ENCODE measurements at places on chromosomes 3 and 15.

- no peak for DNase-seq
These were observed 243.6 kb upstream of the SLITRK3 start for GRCh38 chr3:165439765-165440164.

DNA sequence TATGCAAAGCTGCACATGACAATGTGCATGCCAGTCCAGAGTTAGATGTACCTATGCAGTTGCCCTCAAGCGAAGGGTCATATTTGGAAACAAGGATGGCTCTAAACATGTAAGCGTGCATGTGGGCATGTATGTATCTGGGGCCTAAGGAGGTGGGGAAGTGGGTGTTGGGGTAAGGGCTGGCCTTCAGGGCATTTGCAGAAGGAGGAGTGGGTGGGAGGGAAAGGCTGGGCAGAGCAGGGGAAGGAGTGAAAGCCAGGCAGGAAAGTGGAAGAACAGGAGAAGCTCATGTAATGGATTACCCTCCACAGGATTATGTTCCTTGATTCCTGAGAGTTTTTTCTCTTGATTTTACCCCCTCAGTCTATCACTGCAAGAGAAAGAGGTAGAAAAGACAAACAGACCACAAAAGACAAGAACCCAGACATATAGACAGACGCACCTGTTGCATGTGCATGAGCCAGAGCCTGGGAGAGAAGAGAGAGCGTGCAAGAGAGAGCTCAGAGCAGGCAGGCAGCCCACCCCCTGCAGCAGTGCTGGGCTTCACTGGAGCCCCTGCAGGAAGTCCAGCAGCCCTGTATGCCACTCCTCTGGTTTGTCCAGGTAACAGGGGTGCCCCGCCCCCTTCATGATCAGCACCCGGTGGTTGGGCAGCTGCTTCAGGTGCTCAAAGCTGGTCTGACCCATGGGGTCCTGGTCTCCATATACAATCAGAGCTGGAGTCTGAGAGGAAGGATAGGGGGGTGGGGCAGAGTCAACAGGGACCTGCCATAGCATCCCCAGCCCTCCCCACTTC is 1.8 kb upstream of the PCBP4 start:
- DNase-seq = no peak

- no peak for DNase-seq
These were observed 205.0 kb downstream of the ADAMTSL3 start for GRCh38 chr15:83858820-83859505.

DNA sequence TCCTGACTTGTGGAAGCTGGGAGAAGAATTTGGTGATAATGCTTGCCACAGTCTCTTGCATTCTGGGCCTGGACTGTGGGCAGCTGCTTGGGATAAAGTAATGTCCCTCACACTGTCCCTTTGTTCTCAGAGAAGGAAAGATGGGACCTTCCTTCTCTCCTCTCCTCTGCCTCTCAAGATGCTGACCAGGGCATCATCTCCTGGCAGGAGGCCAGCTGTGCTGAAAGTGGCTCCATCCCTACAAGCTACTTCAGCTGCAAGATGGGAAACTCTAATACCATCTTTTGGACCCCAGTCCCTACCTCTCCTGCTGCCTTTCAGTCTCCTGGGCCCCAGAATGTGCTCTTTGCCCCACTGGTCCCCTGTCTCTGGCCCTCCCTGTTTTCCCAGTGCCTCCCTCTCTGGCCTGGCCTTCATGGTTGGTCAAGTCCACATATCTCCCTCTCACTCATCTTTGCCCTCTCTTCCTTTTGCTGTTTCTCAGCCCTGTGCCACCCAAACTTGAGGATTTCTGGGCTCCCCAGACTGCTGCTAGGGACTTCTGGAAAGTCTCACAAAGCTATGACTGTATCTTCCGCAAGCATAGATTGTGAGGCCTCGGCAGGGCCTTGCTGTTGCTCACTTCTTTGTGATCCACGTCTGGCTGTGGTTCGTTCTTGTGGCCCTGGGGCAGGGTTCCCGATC is 7.1 kb upstream of the SLC6A20 start:
- no peak for DNase-seq

- DNase-seq = no peak
These were observed 25.4 kb downstream of the EHD4 start for GRCh38 chr15:41946970-41947369.

GRCh38 chr15:30922480-30923311 is 19.0 kb downstream of the FAN1 start:
- no peak for DNase-seq

GRCh38 chr3:134375582-134376384 is 1.5 kb upstream of the AMOTL2 start:
- DNase-seq = no peak

DNA sequence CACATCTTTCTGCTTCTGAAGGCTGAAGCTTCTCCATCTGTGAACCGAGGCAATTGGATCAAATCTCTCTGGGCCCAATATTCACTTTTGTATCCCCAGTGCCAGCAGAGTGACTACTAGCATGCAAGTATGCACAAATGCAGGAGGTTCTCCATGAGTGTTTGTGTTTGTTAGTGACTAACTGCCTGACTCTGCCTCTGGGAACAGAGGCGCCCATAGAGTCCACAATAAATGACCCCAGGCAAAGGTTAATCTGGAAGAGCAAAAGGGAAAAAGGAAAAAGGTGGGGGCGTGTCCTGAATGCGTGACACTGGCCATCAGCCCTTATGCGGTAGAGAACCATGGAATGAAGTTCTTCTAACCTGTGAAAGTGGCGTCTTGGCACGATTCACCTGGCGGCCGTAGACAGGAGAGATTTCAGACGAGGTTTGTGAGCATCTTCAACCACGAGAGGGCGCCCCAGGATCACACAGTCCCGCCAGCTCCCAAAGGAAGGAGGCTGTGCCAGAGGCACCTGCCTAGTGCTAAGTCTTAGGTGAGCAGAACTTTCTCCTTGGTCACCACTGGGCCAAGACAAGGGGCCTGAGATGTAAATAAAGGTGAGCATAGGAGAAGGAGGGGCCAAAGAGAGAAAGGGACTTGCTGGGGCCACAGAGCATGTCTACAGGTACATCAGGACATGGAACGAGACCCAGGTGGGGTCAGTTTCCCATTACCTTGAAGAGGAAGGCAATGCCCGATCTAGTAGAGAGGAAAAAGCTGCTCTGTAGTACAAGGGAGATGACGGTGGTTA is 44.2 kb downstream of the RBPMS2 start:
- DNase-seq = peak; percentile 89

DNA sequence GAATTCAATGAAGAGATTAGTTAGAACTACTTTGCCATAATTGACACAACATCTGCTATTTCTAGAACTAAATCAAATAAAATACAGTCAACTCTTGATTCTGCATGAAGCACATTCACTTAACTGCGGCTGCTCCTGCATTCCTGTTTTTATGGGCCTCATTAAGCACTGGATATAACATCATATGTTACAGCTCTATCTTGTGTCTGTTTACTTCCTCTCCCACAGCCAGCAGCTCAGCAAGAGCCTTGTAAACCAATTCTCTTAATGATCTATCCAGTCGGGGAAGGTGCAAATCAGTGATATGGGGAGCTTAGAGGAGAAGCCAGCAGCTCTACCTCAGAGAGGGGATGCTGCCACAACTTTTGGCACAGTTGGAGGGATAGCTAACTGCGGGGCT is 329.2 kb downstream of the ARRDC4 start:
- DNase-seq = no peak

GRCh38 chr3:160538895-160539294 is 26.5 kb downstream of the KPNA4 start:
- DNase-seq = no peak

- DNase-seq = no peak
These were observed 9.4 kb upstream of the STRIT1 start for GRCh38 chr3:155302891-155303290.

- peak; percentile 68 for DNase-seq
These were observed 16.2 kb downstream of the RFT1 start for GRCh38 chr3:53114011-53114400.

GRCh38 chr3:37243820-37244748 is 69.7 kb upstream of the LRRFIP2 start:
- peak; percentile 22 for DNase-seq

DNA sequence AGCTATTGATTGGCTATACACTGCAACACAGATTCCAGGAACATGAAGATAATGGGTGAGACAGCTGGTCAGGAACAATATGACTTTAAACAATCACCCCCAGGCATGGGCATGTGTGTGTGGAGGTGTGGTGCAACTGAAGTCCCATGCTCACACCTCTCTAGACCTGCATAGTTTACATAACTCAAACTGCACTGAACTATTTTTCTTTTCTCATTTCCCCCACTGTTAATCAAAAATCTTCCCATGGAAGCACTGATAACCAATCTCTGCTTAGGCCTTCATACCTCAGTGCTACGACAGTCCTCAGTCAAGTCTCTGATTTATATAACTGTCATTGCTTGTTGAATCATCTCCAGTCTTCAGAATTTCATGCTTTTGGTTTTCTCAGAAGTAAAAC is 600.2 kb downstream of the NTRK3 start:
- DNase-seq = no peak

DNA sequence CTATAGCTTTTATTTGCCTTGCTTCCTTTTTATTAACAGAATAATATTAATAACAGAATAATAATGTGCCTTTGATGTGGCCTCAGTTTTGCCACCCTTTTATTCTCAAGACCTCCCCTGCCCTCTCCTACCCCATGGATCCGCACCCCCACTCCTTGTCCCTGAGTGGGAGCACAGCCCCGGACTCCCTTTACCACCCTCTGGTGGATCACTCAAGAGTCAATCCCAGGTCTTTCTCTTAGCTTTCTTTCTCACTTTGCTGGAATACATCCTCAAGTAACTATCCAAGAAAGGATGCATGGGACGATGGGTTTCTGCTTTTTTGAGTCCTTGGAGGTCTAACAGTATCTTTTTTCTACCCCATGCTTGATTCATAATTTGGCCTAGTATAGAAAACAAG is 63.4 kb downstream of the KLF13 start:
- DNase-seq = no peak

DNA sequence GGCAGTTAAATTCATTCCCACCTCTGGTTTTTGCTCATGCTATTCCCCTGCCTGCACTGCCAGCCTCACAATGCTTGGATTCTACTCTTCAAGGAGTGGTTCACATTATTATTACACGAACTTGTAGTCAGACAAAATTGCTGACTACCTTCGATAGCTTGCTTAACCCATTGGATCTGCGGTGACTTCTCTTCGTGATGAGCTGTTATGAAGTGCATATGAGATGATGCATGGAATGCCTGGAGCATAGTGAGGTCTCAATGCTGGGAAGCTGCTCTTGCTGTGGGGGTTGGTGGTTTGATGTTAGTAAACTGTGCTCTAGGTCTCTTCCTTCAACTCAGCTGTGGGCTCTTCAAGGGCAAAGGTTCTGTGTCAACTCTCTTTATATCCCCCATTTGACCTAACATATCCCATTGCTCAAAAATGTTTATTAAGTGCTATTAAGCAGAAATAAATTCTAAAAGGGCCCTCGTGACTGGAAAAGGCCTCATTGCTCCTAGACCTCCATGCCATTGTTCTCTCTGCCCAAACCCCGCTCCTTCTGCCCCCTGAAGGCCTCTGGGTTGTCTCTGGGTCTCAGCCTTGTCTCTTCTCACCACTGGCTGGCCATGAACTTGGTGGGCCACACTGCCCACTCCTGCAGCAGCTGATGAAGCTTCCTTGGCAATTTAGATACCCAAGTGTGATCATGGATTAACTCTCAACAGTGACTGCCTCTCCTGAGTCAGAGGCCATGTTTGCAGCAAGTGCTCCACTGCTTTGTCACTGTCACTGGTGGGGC is 4.5 kb upstream of the SLCO2A1 start:
- DNase-seq = no peak

DNA sequence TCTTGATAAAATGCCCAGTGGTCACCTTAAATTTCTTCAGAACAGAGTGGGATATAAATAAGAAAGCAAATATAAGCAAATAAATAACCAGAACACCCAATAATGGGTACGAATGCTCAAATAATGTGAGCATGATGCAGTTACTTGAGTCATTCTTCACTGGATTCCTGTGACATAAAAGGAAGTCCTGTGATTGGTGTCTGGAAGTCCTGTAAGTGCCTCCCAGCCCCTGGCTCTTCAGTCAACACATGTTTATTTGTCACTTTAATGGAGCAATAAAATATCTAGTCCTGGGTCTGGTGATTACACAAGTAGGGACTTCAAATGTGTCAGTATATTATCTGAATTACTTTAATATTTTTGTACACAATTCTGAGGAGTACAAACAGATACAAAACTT is 30.4 kb downstream of the TMEM212 start:
- DNase-seq = no peak

- DNase-seq = no peak
These were observed 24.2 kb downstream of the TLNRD1 start for GRCh38 chr15:81024936-81025335.

GRCh38 chr3:146065573-146066006 is 95.4 kb downstream of the PLOD2 start:
- no peak for DNase-seq

GRCh38 chr3:60574046-60574769 is 677.0 kb downstream of the FHIT start:
- DNase-seq = no peak

GRCh38 chr3:174089592-174089991 is 692.0 kb downstream of the NLGN1 start:
- no peak for DNase-seq

- DNase-seq = peak; percentile 54
These were observed at the start of gene DLEC1 for GRCh38 chr3:38039101-38039898. Gene DLEC1 (plus strand): TSS chr3:38039208. CDS start chr3:38039226, 18 bp downstream.

- no peak for DNase-seq
These were observed 10.7 kb upstream of the DNAJC13 start for GRCh38 chr3:132406587-132406986.

- DNase-seq = no peak
These were observed 3.3 kb upstream of the GMNC start for GRCh38 chr3:190865828-190866227.

DNA sequence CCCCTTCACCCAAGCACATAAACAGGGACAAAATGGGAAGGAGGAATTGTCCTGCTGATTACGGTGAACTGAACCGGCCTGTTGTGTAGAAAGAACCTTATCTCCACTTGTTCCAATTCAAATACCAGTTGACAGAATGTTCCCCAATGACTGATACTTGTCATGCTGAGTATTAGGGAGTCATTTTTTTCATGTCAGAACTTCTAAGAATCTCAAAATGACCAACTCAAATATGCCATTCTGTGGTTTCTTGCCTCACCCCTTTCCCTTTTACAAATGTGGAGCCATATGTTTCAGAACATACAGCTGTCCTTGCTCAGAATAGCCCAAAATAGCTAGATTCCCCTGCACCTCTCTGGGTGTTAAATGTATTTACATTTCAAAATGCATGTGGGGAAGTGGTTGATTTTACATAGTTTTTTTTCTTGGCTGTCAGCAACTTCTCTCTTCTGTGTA is 405.9 kb upstream of the TBL1XR1 start:
- DNase-seq = no peak

- no peak for DNase-seq
These were observed 135.4 kb downstream of the RAB11A start for GRCh38 chr15:66004618-66005262.

- DNase-seq = no peak
These were observed 3.8 kb upstream of the BRPF1 start for GRCh38 chr3:9727743-9728142.

GRCh38 chr3:96750094-96750767 is 64.2 kb upstream of the EPHA6 start:
- no peak for DNase-seq

GRCh38 chr3:4091786-4092185 is 211.4 kb upstream of the SETMAR start:
- no peak for DNase-seq
